Naive thymus-derived CD8-positive, alpha-beta T cell (primary cell): ENCODE measurements at places on chromosomes 12 and 14.

GRCh38 chr12:113500782-113501311, 29.2 kb upstream of the LHX5 start:
- DNase-seq = no peak

- DNase-seq = no peak
These were observed 35.2 kb upstream of the FOXN3 start for GRCh38 chr14:89452281-89452680.

- no peak for DNase-seq
These were observed 32.7 kb upstream of the AKAP6 start for GRCh38 chr14:32296366-32296765.

- DNase-seq = no peak
These were observed 7.6 kb downstream of the RXYLT1 start for GRCh38 chr12:63787306-63787705.

DNA sequence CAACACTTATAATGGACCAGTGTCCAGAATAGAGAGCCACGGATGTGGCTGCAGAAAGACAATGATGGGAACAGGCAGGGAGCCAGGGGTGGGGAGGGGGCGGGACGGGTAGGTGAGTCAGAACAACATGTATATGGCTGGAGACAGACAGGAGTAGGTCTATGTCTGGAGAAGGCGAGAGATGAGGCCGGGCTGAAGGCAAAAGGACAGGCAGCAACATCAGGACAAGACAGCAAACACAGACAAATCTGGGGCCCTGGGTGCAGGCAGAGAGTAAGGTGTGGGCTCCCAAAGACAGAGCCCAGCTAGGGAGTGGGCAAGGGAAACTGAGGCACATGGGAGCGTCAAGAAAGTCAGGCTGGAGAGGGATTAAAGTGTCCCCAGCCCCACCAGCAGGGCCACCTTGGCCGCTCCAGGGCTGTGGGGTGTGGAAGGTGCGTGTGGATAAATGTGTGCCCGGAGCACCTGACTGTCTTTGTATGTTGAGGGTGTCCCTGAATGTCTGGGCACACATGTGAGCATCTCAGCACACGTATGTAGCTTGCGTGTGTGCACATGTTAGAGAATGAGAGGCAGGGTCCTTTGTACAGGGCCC, 44.1 kb downstream of the FAM222A start:
- no peak for DNase-seq

GRCh38 chr12:23424685-23425084, 524.8 kb downstream of the SOX5 start:
- DNase-seq = no peak

DNA sequence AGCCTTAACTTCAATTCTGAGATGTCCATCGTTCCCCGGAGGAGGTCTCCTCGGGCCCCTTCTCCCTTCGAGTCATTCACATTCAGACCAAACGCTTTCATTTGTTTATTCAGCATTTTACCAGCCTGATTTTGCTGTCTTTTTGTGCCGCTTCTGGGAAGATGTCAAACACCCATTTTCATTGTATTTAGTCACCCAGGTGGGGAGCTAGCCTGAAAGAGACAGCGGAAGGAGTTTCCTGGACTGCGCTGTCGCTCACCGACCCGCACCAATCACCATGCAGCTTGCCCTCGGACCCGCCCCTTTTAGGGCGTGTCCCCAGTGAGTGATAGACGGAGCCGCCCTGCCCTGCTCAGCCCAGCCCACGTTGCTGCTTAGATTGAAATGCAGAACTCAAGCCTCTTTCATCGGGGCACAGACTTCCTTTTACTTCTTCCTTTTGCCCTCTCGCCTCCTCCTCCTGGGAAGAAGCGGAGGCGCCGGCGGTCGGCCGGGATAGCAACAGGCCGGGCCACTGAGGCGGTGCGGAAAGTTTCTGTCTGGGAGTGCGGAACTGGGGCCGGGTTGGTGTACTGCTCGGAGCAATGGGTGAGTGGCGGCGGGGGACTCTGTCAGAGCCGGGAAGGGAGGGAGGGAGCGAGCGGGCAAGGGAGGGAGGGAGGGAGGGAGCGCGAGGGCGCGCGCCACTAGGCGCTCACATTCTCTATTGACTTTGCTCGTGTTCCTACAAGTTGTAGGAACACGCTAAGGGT, at the start of gene PAX9:
Gene PAX9, plus strand, starts transcription at position 355 of the 752 bp plus-strand sequence. Its CDS starts 230 bp downstream, at position 585.
- no peak for DNase-seq
